Smooth muscle cell of the umbilical artery (primary cell): ENCODE measurements at places on chromosomes 4 and X. TPM values are rescaled to one million over a fixed set of nuclear protein-coding genes. Genes with fewer than 3 reads are reported as not detected.

The LGI2 gene
- under 0.01 TPM in 1 of 2 replicates, not detected in the other for total RNA-seq

The MAGEA8 gene
- total RNA-seq, result not detected in 2 replicates

The RAB9B gene
- total RNA-seq, result 0.78 and 1.5 TPM in 2 replicates

The CT83 gene
- total RNA-seq, result not detected in 2 replicates

The ZNF711 gene
- 3.9 and 6.1 TPM in 2 replicates for total RNA-seq

The TMPRSS11A gene
- total RNA-seq, result not detected in 2 replicates

The GUCY1B1 gene
- total RNA-seq, result 4.9 and 11.9 TPM in 2 replicates

The SOWAHD gene
- 0.09 and 0.89 TPM in 2 replicates for total RNA-seq

The MAGEA1 gene
- not detected in 2 replicates for total RNA-seq

The XAGE5 gene
- not detected in 2 replicates for total RNA-seq

The SPATA4 gene
- total RNA-seq, result under 0.01 and 0.23 TPM in 2 replicates

The MSN gene
- total RNA-seq, result 166 and 515 TPM in 2 replicates

The PPARGC1A gene
- 0.05 TPM in 1 of 2 replicates, not detected in the other for total RNA-seq

The PPP4R3C gene
- total RNA-seq, result not detected in 2 replicates

The RBM46 gene
- total RNA-seq, result not detected in 2 replicates

The SPANXB1 gene
- total RNA-seq, result not detected in 2 replicates

The SPON2 gene
- 55.5 and 911 TPM in 2 replicates for total RNA-seq

The BTK gene
- total RNA-seq, result not detected in 2 replicates

The ZNF280C gene
- 2.4 and 4.1 TPM in 2 replicates for total RNA-seq

The LCORL gene
- total RNA-seq, result 12.5 and 16.0 TPM in 2 replicates

The CXCL6 gene
- 47.2 and 149 TPM in 2 replicates for total RNA-seq

The GABRG1 gene
- not detected in 2 replicates for total RNA-seq

The RAB41 gene
- total RNA-seq, result not detected in 2 replicates

The PAGE1 gene
- not detected in 2 replicates for total RNA-seq

The CT45A10 gene
- total RNA-seq, result not detected in 2 replicates

The SLC9A6 gene
- total RNA-seq, result 24.4 and 29.4 TPM in 2 replicates

The GPR50 gene
- not detected in 2 replicates for total RNA-seq

The FGFR3 gene
- 0.59 and 1.3 TPM in 2 replicates for total RNA-seq

The RAB33A gene
- 1.8 and 9.8 TPM in 2 replicates for total RNA-seq

The RENBP gene
- 2.1 and 5.0 TPM in 2 replicates for total RNA-seq

The CCNA2 gene
- 5.0 and 27.6 TPM in 2 replicates for total RNA-seq

The ZAR1 gene
- total RNA-seq, result not detected in 2 replicates

The CTSO gene
- total RNA-seq, result 15.6 and 20.8 TPM in 2 replicates

The SPOCK3 gene
- 1.4 and 3.6 TPM in 2 replicates for total RNA-seq

The PCDH19 gene
- total RNA-seq, result 0.69 and 1.2 TPM in 2 replicates

The NXF2 gene
- total RNA-seq, result not detected in 2 replicates

The C4orf54 gene
- total RNA-seq, result under 0.01 TPM in 1 of 2 replicates, not detected in the other

The AWAT2 gene
- not detected in 2 replicates for total RNA-seq

The CWH43 gene
- total RNA-seq, result not detected in 2 replicates

The RHOXF2B gene
- not detected in 2 replicates for total RNA-seq

The TKTL1 gene
- not detected in 2 replicates for total RNA-seq

The PRR32 gene
- total RNA-seq, result not detected in 2 replicates

The SNCA gene
- total RNA-seq, result 27.9 and 30.1 TPM in 2 replicates

The SLC30A9 gene
- 74.5 and 120 TPM in 2 replicates for total RNA-seq

The CXCL11 gene
- not detected in 2 replicates for total RNA-seq

The ZDHHC15 gene
- total RNA-seq, result under 0.01 TPM in 1 of 2 replicates, not detected in the other

The PCGF3 gene
- 43.1 and 79.6 TPM in 2 replicates for total RNA-seq

The NDST4 gene
- total RNA-seq, result not detected in 2 replicates

The SMIM31 gene
- not detected in 2 replicates for total RNA-seq

The DNAAF6 gene
- total RNA-seq, result not detected in 2 replicates

The ARL9 gene
- 0.23 TPM in 1 of 2 replicates, not detected in the other for total RNA-seq

The HTR2C gene
- total RNA-seq, result not detected in 2 replicates

The PRKX gene
- 10.1 and 22.7 TPM in 2 replicates for total RNA-seq

The TMSB15C gene
- 3.6 TPM in 2 replicates for total RNA-seq

The S100P gene
- total RNA-seq, result not detected in 2 replicates

The ZIC3 gene
- total RNA-seq, result not detected in 2 replicates

The GPR119 gene
- total RNA-seq, result not detected in 2 replicates

The SSX2 gene
- not detected in 2 replicates for total RNA-seq

The KIT gene
- total RNA-seq, result 0.69 and 1.5 TPM in 2 replicates
